ENCODE measurements at places on chromosomes 6 and 20.

DNA sequence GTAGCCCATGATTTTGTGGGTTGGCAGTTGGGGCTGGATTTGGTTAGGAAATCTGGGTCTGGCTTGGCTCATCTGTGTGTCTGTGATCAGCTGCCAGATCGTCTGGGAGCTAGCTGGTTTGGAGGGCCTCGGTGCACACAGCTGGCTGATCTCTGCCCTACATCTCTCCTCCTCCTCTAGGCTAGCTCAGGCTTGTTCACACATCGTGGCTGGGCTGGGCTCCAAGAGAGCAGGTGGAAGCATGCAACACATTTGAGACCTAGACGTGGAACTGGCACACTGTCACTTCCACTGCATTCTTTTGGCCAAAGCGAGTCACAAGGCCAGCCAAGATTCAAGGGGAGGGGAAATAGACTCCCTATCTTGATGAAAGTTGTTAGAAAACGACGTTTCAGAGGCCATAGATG lies 15.9 kb downstream of the NDUFAF5 start:
- DNase-seq = peak; percentile 98

- DNase-seq = no peak
Observed at GRCh38 chr6:111871207-111871606, 2.0 kb downstream of the FYN start.

- DNase-seq = no peak
Observed at GRCh38 chr6:133410638-133411435, 169.7 kb downstream of the EYA4 start.

- no peak for DNase-seq
Observed at GRCh38 chr6:68730291-68731054, 95.4 kb downstream of the ADGRB3 start.

DNA sequence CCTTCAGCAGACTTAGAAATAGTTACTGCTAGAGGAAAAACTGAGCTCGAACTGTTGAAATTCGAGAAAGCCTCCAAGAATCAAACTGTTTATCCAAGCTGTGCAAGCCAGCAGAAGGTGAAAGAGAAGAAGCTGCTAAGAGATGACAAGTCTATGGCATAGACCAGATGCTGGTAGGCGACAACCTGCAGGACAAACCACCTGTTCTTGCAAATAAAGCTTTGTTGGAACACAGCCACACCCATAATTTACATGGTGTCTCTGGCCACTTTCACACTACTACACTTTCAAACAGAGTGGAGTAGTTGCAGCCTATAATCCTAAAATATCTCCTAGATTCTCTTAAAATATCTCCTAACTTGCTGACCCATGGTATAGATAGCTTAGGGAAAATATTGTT lies 33.3 kb downstream of the TNFRSF21 start:
- no peak for DNase-seq
